ENCODE measurements at places on chromosomes 7 and 10.

DNA sequence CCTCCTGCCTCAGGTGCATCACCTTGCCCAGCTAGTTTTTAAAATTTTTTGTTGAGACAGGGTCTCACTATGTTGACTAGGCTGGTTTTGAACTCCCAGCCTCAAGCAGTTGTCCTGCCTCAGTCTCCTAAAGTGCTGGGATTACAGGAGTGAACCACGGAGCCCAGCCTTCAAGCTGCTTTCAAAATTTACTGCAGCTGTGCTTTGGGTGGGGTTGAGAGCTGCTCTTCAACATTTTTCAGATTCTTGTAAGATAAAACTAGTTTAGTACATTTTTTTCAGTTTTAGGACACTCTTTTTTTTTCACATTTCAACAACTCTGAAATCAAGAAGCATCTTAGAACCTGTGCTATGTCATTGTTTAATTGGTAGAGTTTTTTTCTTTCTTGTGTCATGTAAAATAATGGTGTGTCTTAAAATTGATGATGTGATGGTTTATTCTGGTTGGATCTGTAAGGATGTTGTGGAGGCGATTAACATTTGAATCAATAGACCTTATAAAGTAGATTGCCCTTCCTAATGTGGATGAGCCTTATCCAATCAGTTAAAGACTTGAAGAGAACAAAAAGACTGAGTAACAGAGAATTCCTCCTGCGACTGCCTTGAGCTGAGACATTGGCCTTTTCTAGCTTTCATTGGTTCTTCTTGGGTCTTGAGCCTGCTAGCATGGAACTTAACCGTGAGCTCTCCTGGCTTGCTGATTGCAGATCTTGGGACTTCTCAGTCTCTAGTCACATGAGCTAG lies 13.5 kb downstream of the PLEKHA8 start:
- DNase-seq = no peak

DNA sequence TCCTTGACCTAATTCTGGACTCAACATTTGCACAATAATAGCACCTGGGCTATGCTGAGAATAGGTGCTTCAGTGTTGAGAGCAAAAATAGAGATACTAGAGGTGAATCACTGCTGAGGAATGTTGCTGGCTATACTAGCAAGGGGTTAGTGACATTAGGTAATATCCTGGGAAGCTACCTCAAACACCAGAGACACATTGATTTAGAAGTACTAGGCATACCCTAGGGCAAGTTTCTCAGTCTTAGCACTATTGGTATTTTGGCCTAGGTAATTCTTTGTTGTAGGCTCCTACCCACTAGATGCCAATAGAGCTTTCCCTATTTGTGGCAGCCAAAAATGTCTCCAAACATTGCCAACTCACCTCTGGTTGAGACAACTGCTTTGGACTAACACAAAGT lies 484.0 kb upstream of the MBL2 start:
- no peak for DNase-seq

GRCh38 chr10:7410862-7411670 lies at the start of gene SFMBT2:
SFMBT2 (minus strand) TSS chr10:7411034; CDS start chr10:7381898, 29,136 bp downstream.
- DNase-seq = peak; percentile 82

DNA sequence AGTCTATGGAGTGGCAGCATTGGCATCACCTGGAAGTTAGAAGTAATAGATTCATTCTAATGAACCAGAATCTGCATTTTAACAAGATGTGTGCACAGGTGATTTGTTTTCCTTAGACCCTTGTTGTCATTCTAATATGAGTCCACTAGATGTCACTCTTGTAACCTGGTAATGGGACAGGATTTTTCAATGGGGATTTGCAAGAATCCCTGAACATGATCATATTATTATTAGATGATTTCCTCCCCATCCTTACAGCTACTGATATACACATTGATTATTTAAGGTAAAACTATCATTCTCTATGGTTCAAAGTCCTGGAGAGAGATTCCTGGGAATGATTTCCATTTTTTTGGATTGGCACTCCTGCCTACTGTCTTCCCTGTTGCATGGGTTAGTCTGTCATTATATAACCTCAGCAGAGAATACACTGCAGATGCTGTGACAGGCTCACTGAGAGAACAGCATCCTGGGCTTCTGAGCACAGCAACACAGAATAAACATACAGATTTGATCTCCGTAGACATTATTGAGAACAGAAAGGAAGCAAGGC lies 194.9 kb downstream of the SUGCT start:
- DNase-seq = peak; percentile 53

- no peak for DNase-seq
Measured at GRCh38 chr7:135186841-135187253, 16.3 kb upstream of the CYREN start.

- DNase-seq = no peak
Measured at GRCh38 chr10:19788902-19789301, 27.3 kb upstream of the PLXDC2 start.

DNA sequence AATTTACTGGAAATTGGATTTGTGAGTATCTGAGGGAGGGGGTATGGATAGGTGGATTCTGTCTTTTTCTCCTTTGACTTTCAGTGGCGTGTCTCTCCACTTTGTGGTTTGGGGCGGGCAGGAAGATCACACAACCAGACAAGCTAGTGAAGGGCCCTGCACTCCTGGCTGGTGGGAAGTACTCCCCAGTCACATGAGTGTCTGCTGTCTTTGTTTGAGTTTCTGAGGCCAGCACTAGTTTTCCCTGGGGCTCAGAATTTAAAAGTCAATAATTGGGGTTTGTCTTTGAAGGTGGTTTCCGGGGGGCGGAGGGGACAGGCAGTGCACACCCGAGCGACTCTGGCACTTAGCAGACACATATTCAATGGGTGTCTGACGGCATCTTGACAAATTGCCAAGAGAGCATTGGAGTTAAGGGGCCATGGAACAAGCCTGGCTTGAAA lies 120.1 kb downstream of the WDFY4 start:
- no peak for DNase-seq

- no peak for DNase-seq
Measured at GRCh38 chr10:595473-595872, 94.0 kb downstream of the DIP2C start.

- no peak for DNase-seq
Measured at GRCh38 chr7:36523371-36524101, 133.9 kb downstream of the ANLN start.

DNA sequence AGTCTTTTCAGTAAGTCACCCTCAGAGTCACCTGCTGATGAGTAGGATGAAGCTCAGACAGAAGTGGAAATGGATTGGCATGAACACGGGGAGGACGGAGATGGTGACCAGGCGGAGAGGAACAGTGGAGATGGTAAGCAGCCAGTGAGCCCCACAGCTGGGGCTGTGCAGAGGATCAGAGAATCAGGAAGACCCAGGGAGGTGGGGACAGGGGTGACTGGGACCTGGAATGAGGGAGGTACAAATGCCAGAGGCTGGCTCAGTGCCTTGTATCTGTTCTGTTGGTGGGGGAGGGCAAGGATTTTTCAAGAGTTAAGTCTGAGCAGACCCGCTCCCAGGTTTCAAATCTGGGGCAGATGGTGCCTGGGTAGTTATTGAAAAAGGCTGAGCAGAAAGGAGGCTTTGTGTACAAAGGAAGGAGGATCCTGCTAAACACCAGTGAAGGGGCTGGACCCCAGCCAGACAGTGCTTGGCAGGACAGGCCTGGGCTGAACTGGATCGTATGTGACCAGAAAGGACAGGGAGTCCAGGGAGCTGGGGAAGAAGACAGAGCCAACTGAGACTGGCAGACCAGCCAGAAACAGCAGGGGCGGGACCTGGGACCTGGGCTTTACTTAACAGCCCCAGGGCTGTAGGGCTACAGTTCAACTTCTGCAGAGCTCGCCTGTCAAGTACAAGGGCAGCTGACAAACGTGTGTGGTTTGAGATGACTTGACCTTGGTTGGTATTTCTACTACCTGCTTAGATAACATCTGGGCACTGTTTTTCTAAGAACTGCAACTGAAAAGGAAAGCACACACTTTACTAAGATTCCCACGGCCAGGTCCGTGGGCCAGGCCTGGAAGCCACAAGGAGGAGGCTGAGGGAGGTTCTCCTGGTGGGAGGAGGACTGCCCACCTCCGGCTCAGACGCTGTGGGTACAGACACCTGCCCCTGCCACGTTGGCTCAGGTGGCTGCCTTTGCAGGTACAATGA lies 13.2 kb upstream of the FRMPD2 start:
- DNase-seq = peak; percentile 46

DNA sequence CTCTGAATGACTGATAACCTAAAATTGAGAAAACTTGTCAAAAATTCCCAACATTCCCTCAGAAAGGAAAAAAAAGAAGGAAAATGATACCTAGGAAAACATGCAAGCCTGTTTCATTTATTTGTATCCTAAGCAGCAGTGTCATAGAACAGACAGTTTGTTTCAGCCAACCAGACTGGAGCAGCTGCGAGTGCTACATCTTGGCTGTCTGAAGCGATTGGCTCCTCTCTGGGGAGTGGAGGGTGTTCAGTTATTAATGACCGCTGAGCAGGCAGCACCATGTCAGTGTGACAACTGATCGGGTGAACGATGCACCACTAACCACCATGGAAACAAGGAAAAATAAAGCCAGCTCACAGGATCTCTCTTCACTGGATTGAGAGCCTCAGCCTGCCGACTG lies at the start of gene LRRN3:
TSS of gene LRRN3 (plus strand) at position 282 of the 400 bp plus-strand sequence. CDS start 31,646 bp downstream, outside the sequence.
- no peak for DNase-seq

GRCh38 chr10:53808677-53809372 lies 992.2 kb downstream of the PCDH15 start:
- no peak for DNase-seq

DNA sequence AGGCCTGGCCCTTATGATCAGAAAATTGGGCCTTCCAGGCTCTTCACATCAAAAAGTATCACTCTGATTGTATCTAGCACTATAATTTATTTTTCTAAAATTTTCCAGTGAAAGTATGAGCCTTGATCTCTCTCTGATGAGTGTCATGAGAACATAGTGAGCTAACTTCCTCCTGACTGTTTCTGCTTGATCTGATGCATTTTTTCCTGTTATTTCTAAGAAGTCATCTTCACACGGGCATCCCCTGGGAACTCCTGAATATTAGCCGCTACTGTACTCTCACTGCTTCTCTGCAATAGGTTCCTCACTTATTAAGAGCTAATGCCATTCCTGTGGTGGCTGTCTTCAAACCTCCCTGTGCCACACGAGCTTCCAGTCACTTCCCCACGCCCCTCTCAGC lies 63.1 kb upstream of the ZPBP start:
- DNase-seq = no peak

DNA sequence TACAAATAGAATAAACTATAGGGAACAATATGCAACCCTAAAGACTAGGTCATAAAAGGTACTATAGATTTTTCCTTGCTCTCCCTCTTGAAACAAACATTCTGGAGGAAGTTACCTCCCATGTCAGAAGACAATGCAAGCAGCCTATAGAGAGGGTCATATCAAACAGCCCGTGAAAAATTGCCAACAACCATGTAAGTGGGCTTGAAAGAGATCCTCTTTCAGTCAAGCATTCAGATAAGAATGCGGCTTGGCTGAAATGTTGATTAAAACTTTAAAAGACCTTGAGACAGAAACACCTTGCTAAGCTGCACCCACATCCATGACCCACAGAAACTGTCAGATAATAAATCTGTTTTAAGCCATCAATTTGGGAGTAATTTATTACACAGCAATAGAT lies 526.6 kb upstream of the GHITM start:
- DNase-seq = no peak

DNA sequence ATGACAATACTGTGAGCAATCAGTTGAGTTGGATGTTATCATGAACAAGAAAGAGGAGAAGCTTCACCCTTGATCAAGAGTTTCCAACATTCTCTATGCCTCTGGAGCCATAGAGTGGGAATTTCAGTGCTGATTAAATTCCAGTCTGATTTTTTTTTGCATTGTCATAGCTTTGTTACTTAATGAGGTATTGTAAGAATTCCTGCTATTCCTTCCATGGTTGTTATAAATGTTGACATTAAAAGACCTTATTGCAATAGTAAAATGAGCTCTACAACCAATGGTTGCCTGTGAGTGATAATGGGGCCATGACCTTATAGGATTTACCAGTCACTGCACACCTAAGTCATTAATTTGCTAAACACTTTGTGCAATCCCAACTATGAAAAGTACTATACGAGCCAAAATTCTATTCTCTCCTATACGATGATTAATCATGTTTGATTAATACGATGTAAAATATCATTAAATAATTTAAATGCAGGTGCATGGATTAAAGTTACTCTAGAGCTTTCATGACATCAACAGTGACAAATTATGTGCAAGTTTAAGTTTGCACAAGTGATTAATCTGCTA lies 353.2 kb upstream of the KLF6 start:
- DNase-seq = peak; percentile 50

DNA sequence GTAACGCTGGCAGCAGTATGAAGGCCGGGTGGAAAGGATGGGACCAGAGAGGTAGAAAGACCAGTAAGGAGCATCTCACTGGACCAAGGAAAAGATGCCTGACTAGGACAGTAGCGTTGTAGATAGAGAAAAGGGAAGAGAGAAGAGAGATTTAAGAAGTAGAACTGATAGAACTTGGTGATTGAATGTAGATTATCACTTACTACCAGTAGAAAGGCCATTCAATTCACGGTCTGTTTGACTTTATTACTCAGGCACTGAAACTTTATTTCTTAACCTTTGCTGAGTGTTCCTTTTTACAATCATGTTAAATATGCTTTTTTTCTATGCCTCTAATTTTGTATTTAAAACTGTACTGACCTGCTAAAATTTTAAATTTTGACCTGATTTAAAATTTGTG lies 12.2 kb downstream of the MCU start:
- DNase-seq = no peak

DNA sequence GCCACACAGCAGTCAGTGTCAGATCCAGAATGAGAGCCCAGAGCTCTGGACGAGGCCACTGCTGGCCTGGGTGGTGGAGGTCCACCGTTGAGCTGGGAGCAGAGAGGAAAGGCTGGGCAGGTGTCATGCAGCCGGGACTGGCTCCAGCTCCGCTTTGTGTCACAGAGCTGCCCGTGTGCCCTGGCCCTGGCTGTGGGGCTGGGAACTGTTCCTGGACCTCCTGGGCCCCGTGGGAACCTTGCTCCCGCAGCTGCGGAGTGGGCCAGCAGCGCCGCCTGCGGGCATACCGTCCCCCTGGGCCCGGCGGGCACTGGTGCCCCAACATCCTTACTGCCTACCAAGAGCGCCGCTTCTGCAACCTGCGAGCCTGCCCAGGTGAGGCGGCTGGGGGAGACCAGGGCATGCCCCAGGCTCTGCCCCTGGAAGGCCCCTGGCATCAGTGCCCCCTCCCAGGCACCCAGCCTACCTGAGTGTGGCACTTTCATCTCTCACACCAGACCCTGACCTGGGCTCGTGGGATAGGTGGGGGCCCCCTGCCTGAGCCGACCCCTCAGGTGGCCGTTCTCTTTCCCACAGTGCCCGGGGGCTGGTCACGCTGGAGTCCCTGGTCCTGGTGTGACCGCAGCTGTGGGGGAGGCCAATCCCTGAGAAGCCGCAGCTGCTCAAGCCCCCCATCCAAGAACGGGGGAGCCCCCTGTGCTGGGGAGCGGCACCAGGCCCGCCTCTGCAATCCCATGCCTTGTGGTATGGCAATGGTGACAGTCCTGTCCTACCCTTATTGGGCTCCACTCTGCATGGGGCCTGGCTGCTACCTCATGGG lies 18.8 kb upstream of the ZNF862 start:
- no peak for DNase-seq

GRCh38 chr10:98085238-98085637 lies 49.2 kb upstream of the R3HCC1L start:
- no peak for DNase-seq
